ENCODE measurements at places on chromosomes 12 and 14.

- no peak for DNase-seq
These were observed 7.4 kb downstream of the TCP11L2 start for GRCh38 chr12:106309671-106310505.

DNA sequence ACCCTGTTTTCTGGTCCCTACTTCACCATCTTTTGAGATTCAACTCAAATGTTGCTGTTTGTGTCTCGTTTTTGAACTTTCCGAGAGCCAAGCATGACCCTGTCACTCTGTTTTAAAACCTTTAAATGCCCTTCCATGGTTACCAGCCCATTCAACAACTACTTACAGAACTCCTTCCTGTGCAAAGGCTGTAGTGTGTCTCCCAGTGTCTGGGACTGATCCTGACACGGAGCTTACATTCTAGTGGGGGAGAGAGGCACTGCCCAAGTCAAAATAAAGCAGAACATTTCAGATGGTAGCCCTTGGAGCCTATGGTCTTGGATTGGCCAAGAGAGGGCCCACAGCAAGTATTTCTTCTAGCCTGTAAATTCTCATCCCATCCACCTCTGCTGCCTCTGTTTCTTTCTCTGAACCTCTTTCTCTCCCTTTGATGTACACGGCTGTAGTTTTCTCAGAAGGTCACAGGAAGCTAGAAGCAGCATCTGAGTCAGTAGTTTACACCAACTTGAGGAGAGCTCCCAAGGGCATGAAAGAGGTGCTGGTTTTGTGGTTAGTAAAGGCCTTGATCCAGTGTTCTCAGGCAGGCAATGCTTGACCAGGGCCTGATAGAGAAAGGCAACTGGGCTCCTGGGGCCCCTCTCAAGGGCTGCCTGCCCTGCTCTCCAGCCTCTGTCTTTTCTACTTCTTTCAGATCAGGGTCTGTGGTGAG lies 42.3 kb upstream of the SLC24A4 start:
- no peak for DNase-seq

DNA sequence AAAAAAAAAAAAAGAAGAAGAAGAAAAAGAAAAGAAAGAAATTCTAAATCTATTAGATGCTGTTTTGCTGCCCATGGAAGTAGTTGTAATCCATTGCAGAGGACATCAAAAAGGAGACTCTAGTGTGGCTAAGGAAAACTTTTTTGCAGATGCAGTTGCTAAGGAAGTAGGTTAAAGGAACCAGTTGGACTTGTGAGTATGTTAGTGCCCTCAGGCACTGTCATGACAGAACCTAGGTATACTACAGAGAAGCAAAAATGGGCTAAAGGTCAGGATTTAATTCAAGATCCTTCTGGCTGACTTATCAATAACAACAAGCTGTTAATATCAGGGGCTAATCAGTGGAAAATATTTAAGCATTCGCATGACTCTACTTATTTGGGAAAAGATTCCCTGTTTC lies 1571.6 kb upstream of the FLRT2 start:
- DNase-seq = no peak

- no peak for DNase-seq
These were observed 1.9 kb downstream of the LRRK2 start for GRCh38 chr12:40226705-40227104.

- no peak for DNase-seq
These were observed 854.5 kb downstream of the SLC6A15 start for GRCh38 chr12:84058136-84058535.

DNA sequence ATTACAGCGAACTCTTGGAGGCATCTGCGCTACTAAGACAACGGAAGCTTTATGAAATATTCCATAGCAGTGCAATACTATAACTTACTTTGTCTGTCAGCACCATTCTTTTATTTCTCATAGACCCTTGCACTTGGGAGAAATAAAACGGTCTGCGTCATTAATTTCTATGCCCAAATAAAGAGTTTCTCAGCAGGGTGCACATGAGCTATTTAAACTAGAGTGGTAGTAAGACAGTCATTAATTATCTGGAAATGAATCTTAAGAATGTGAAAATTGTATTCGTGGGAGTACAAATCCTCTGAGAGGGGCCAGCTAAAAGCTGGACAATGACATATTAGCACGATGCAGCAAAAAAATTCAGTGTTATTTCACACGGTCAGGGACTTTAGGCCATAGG lies 903.4 kb upstream of the FOXG1 start:
- DNase-seq = no peak

DNA sequence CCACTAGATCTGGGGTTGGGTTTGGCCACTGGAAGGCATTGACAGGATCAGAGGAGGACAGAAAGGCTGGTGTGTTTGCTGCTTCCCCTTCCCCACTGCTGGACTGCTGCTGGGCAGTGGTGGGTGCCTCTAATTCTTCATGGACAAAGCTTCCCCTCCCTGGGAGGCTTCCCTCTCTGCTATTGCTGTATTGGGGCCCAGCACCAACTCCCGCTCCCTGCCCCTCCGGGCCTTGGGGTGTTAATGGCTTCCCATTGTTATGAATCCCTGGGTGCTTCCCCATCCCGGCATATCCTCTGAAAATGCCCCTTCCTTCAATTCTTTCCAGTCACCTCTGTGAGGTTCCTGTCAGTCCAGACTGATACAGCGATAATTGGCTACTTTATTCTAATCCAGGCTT lies 310.2 kb downstream of the GLT1D1 start:
- DNase-seq = no peak

DNA sequence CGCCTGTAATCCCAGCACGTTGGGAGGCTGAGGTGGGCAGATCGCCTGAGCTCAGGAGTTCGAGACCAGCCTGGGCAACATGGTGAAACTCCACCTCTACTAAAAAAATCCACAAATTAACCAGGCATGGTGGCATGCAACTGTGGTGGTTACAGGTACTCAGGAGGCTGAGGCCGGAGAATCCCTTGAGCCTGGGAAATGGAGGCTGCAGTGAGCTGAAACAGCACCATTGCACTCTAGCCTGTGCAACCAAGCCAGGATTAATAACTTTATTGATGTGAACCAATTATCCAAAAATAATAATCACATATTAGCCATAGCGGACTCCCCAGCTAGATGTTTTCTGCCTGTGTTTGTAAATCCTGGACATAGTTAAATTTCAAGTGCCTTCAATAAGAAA lies 1.8 kb upstream of the NUDT4 start:
- DNase-seq = no peak

DNA sequence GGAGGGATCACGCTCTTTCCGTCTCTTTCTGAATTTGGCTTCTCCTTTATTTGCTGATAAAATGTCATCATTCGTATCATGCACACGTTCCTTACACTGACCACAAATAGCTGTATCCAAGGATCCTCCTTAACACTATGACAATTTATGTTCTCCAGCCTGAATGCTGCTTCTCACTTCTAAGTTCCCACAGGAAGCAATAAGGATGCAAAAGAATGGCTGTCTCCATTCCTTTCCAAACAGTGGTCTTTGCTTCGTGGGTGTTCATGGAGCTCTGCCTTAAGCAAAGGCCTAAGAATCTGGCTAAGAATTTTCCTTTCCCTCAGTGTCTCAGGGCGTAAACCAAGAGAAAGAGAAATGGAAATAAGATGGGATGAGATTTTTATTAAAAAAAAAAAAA lies 200.2 kb downstream of the ITPR2 start:
- DNase-seq = no peak

- DNase-seq = peak; percentile 81
These were observed at the start of gene CFAP54 for GRCh38 chr12:96489392-96490056. TSS of gene CFAP54 (plus strand) at chr12:96489577. CDS start at chr12:96489610, 33 bp downstream.

DNA sequence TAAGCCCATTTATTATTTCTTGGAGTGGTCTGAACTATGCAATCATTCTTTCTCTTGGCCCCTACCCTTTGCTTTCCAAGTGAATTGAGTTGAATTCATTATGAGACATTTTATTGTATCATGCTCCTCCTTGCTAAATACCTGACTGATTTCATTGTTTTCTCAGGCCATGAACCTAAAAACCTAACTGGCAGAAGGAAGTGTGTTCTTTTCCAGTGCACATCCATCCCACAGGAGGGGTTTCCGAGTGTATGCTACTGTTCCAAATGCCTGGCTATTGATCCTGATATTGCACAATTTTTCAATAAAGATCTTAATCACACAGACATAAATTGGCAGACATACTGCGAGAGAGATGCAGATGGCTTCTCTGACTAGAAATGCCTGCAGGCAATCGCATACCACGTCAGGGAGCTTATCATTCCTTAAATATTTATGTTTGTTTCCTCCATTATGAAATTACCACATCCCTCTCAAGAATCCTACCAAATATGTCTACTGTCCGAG lies 162.2 kb upstream of the EGLN3 start:
- DNase-seq = no peak

DNA sequence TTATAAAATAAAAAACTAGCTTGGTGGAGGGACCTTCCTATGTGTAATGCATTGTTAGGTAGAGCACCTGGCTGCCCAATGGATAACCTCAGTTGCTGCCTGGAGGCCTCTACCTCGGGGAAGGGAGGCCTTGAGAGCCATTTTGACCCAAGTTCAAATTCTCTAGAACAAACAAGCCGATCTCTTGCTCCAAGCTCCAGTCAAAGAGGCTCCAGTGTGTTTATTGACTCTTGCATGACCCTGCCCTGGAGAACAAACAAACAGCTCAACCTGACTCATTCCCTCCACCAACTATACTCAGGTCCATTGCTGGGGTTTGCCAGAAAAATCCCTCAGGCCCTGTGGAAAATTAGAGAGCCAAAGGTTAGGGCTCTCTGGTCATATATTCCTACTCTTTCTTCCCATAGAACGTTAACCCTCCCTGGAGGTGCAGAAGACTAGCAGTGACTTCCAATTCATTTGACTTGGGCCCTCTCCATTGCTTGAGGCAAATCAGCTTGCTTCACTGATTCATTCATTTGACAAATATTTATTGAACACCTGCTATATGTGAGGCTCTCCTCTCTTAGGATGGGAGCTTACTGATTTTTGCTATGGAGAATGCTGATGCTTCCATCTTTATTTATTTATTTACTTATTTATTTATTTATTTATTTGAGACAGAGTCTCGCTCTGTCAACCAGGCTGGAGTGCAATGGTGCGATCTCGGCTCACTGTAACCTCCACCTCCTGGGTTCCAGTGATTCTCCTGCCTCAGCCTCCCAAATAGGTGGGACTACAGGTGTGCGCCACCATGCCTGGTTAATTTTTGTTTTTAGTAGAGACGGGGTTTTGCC lies 73.7 kb upstream of the CISTR start:
- DNase-seq = no peak

GRCh38 chr12:94182986-94183707 lies 34.8 kb downstream of the PLXNC1 start:
- no peak for DNase-seq

- DNase-seq = no peak
These were observed 288.6 kb downstream of the DPF3 start for GRCh38 chr14:72605096-72605920.

DNA sequence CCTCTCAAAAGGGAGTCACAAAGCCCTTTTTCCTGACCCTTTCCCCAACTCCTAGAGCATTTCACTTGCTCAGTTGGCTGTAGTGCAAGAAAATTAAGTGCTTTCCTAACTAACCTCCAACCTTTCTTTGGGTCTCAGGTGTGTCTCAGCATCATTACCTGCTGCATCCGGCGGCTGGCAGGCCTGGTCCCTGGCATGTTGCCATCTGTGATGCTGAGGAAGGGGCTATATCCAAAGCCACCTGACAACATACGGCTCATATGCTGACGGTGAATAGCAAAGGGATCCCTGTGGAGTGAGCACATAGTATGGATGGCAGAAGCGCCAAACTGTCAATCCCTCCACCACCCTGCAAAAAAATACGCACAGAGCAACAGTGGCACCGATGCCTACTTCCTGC lies 1.2 kb downstream of the MLF2 start:
- no peak for DNase-seq

DNA sequence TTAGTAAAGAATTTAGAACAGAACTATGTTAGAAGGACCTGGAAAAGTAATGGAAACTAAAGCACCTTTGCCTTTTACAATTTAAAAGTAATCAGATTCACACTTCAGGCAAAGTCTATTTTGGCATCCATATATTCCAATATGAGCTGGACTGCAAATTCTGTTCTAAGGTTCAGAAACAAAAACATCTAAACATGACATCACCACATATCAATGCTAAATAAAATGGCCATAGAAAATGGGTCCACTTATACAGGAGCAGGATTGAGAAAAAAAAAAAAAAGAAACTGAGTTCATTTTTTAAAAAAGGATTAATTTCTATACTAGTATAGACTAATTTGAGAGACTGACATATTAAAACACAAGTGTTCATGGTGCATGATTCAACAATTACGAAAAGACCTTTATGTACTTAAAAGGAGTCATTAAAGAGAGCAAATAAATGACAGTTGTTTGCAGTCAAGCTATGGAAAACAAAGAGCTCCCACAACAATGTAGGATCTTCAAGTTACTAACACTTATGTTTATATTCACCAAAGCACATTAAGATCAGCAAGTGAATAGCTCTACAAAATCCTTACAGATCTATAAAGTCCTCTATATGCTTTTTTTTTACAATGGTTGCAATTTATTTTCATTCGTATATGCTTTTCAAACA lies 45.7 kb downstream of the DICER1 start:
- DNase-seq = no peak

GRCh38 chr14:95686935-95687334 lies 709 bp downstream of the TCL1B start:
- no peak for DNase-seq

DNA sequence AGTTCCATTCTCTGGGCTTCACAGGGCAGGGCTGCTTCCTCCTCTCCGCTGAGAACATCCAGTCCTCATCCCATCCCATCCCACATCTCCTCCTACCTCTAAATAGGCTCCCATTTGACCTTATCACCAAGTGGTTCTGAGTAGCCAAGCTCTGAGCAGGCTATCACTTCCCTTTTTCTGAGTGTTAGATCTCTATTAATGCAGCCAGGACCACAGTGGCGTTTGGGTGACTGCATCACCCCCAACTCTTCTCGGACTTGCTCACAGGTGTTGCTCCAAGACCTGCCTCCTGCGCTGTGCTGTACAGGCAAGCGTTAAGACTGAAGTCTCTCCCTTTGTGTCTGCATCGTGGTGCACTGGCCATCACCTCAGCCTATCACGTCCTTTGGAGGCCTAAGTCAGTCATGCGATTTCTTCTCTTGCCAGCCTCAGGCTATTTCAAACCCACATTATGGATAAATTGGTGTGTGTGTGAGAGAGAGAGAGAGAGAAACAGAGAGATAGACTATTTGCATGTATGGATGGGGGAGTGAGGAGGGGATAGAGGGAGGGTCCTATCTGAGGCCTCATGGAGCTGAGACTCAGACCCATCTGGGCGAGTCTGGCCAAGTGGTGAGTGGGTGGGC lies 12.4 kb upstream of the HHIPL1 start:
- DNase-seq = no peak

DNA sequence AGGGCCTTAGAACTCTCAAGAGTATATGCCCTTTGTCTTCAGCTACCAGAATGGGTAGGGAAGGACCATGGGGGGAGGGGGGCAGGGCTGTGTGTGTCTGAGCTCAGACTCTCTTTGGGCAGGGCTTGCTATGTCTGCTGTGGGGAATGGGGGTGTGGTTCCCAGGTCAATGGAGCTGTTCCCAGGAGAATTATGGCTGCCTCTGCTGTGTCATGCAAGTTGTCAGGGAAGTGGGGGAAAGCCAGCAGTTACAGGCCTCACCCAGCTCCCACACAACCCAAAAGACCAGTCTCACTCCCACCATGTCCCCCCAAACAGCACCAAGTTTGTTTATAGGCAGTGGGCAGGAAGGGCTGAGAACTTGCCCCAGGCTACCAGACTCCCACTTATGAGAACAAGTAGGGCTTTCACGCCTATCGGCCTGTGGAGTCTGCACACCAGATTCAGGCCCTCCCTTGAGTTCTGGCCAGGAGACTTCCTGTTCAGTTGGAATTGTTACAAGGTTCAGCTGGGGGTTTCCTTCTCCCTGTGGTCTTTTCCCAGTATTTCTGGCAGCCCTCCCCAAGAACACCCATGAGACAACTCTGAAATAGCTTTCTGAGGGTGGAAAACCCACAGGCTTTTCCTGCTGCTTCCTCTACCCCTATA lies 6.1 kb upstream of the SERPINA11 start:
- no peak for DNase-seq

GRCh38 chr12:79938843-79939242 lies 3.9 kb upstream of the PPP1R12A start:
- DNase-seq = no peak
